ENCODE measurements at places on chromosomes 4 and X.
A peak's percentile ranks its signal among the peaks of the same experiment; 100 is the strongest.

GRCh38 chr4:110869862-110870572 lies 247.1 kb upstream of the PITX2 start:
- no peak for DNase-seq

GRCh38 chr4:10023050-10023419 lies 1.7 kb upstream of the SLC2A9 start:
- no peak for DNase-seq

DNA sequence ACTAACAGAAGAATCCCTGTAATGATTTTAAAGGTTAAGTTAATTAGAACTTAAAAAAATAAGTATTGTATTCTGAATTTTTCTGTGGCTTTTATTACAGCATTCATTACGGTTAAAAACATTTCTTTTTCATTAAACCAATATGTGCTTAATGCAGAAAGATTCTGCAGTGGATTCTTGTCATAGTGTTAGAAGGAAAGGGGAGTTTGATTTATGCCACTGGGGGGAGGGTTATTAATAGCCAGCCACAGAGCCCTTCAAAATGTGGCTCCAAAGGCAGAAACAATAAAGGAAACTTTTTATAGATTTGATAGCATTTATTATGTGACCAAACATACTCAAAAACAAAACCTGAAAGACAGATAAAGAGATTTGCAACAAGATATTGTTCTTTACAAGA lies 9.1 kb downstream of the SMAD1 start:
- no peak for DNase-seq

- no peak for DNase-seq
Measured at GRCh38 chr4:83257811-83258210, 26.8 kb downstream of the COQ2 start.

DNA sequence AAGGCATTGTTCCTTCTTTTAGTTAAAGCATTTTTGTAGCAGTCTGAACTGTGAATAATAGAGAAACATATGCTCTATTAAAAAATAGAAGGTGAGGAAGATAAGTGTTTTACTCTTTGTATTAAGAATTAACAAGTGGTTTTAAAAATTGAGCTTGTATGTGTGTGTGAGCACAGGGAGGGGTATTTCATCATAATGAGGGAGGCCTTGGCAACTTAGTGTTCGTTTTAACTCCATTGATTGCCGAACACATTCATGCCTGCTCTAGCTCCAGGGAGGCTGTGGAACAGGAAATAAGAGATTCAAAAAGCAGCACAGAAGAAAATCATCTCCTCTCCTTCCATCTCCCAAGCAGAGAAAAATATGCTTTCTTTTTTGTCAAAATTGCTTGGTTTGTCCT lies 14.8 kb downstream of the SHROOM3 start:
- DNase-seq: no peak

DNA sequence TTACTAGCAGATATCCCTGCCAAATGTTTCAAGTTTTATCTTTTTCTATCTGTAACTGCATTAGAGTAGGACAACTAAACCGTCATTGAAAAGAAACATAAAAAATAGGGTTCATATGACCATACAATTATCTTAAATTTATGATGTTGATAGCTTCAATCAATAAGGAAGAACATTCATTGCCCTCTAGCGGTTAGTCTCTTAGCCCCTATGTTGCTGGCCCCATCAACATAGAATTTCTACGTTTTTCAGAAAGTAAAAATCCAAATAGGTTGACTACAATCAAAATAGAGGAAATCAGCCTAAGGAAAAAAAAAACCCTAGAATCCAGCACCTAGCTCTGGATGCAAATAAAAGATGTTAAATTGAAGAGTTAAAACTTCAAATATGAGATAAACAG lies 225.1 kb upstream of the ITM2A start:
- DNase-seq: no peak

DNA sequence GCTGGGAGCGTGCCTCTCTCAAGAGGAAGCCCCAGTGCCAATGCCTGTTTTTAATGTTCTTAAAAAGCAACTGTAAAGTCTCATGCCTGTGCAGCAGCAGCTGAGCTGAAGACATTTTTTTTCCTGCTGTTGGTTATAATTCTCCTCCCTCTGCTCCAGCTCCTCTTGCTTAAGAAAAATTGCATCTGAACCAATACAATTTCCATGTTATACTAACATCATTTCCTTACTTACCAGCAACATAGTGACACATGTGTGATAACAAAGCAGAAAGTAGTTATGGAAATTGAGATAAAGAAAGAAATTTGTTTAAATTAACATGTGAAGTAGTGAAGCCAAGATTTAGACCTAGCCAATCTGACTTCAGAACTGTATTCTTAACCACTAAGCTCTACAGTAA lies 101.4 kb downstream of the TBC1D19 start:
- no peak for DNase-seq

DNA sequence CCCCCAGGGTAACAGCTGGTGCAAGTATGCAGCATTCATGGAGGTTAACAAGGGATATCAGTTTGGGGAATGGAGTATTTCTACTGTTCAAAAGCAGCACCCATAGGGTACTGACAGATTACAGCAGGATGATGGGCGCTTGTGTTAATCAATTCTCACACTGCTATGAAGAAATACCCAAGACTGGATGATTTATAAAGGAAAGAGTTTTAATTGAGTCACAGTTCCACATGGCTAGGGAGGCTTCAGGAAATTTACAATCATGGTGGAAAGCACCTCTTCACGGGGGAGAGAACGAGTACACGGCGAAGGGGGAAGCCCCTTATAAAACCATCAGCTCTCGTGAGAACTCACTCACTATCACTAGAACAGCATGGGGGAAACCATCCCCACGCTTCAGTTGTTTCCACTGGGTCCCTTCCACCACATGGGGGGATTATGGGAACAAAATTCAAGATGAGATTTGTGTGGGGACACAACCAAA lies 64.1 kb downstream of the TNIP2 start:
- peak; percentile 19 for DNase-seq

DNA sequence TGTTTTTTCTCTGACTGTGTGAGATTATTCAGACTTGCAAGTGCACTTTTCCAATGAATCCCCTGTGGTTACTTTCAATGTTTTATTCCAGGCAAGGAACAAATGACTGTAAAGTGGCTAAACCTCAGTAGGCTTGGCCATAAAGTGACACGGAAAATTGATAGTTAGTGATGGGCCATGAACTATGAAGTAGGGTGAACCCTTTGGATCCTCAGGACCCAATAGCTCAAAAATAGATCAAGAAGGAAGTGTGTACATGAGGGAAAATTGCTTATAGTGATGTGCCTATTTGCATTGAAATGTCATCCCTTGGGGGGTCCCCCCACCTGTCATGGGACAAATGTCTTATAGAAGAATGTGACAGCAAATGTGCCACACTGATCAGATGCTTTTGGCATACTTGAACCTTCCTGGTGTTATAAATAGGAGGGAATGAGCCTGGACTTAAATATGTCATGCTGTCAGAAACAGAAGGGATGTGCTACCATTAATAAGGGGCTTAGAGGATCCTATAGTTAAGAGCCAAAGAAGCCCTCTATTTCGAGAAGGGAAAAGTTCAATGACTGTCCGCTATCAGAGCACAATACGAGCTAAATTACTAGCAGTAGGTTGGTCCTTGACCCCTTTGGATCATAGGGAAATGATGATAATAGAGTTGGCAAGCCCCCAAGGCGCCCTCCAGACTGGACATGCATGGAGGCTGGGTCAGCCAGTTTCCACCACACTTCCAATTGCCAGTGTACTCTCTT lies 30.3 kb downstream of the SLC16A2 start:
- DNase-seq: no peak

GRCh38 chr4:145851511-145852201 lies 87.0 kb downstream of the ZNF827 start:
- DNase-seq: no peak

GRCh38 chr4:41134581-41134980 lies 79.8 kb downstream of the APBB2 start:
- no peak for DNase-seq

DNA sequence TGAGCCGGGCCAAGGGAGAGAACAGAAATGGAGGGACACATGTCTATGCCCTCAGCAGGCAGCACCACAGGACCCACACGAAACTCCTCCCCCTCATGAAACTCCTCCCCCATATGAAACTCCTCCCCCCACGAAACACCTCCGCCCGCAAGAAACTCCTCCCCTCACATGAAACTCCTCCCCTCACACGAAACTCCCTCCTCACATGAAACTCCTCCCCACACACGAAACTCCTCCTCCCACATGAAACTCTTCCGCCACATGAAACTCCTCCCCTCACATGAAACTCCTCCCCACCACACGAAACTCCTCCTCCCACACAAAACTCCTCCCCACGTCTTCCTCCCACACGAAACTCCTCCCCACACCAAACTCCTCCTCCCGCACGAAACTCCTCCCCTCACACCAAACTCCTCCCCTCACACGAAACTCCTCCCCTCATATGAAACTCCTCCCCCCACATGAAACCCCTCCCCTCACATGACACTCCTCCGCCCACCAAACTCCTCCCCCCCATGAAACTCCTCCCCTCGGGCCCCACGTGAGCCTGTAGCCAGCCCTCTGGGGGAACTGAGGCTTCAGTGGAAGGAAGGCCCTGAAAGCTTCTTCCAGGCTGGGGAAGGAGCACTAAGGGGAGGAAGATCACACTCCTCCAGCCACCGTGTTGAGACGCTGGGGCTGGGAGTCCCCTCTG lies 15.2 kb downstream of the ADRA2C start:
- DNase-seq: no peak

DNA sequence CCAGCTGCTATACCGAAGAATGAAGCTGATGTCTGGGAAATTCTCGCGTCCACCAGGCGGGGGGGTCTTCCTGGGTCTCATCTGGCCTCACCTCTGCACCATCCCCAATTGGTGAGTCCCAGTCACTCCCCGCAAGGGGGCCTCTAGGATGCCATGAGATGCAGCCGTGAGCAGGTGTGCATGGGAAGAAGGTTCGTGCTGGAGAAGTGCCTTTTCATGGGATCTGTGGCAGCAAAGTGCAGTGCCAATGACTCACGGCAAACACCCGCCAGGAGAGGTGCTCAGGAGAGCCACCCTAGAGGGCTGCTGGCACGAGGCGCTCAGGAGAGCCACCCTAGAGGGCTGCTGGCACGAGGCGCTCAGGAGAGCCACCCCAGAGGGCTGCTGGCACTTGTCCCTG lies 55.1 kb downstream of the CPZ start:
- no peak for DNase-seq

- DNase-seq: no peak
Measured at GRCh38 chr4:38668203-38668971, 4.4 kb downstream of the KLF3 start.

- DNase-seq: no peak
Measured at GRCh38 chr4:182684796-182685195, 232.4 kb downstream of the DCTD start.
